ENCODE measurements at places on chromosomes 2 and 18.
A peak's percentile ranks its signal among the peaks of the same experiment; 100 is the strongest.

- DNase-seq: no peak
These were observed 20.7 kb downstream of the SFT2D3 start for GRCh38 chr2:127721978-127722355.

- no peak for DNase-seq
These were observed 197.5 kb downstream of the ZEB2 start for GRCh38 chr2:144322379-144322778.

DNA sequence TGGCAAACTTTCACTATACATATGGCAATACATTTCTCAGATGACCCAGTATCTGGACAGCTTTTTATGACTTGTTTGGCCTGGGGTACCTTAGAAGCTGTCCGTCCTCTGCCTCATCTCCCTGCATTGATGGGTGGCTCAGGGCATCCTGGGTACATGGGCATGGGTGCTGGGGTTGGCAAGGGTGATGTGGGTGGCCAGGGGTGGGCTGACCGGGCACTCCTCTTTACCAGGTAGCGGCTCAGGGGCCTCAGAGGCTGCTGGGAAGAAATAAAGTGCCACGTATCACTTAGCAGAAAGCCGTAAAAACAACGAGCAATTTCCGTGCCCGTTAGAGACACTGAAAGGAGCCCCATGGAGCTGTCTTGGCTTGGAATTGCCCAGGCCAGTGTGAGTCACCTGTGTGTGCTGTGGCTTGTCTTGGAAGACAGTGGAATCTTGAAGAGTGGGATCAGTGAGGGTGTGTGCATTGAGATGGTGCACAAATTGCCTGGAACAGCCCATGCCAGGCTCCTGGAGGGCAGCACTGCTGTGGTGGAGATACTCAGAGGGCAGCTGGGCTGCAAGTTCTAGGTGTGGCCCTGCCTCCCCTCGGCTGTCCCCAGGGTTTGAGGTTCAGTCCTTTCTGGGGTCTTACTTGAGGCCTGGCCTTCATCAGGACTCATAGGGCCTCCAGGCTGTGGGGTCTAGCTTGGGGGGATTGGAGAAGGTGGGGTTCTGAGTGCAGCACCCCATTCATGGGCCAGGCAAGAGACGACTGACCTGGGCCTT lies 88.8 kb downstream of the FHOD3 start:
- no peak for DNase-seq

DNA sequence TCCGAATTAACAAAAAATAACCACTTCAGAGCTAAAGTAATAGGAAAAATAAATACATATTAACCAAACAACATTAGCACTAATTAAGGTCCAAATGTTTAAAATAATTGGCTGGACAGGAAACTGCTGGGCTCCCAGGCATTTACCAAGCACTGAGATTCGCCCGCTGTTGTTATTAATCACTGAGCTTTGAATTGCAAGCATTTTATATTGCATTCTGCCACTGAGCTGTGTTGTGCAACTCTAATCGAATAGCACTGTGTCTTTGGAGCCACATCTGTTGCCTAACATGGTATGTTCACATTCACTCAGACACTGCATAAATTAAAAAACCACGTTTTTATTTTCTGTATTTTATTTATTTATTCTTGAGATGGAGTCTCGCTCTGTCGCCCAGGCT lies 88.9 kb downstream of the SOWAHC start:
- no peak for DNase-seq

DNA sequence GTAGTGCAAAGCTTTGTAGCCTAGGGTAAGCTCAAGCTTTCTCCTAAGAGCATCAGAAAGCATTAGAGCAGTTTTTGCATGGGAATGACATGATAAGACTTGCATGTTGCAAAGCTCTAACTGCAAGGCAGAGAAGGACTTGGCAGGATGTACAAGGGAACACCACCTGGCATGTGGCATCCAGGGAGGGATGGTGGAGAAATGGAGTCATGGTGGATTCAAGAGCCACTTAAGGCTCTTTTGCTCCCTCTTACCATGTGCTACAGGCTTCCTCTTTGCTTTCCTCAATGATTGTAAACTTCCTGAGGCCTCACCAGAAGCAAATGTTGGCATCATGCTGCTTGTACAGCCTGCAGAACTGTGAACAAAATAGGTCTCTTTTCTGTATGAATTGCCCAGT lies 266.0 kb downstream of the GLI2 start:
- DNase-seq: no peak

DNA sequence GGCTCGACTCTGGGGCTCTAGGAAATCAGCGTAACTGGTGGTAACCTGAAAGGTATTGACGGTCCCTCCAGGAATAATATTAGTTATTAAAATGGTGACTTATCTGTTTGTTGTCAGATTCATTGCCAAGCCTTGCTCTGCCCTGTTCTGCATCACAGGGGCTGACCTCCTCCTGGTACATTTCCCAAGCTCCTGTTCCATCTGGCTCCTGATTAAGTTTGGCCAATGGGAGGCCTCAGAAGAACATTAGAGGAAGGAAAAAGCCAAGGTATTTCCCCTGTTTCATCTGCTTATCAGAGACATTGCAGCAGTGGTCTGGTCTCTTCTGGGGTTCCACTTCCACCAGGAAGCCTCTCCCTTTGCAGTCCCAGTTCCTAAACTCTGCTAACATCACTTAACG lies 527.0 kb downstream of the TNS1 start:
- DNase-seq: no peak

- no peak for DNase-seq
These were observed 339.5 kb upstream of the SLC39A10 start for GRCh38 chr2:195317550-195317949.

GRCh38 chr2:23468474-23469141 lies 83.6 kb downstream of the KLHL29 start:
- no peak for DNase-seq

DNA sequence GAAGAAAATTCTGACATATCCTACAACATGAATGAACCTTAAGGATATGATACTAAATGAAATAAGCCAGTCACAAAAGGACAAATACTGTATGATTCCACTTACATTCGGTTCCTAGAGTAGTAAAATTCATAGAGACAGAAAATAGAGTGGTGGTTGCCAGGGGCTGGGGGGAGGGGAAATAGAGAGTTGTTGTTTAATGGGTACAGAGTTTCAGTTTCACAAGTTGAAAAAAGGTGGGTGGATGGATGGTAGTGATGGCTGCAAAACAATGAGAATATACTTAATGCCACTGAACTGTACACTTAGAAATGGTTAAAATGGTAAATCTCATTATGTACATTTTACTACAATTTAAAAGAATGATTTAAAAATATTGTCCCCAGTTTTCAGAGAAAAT lies 53.3 kb upstream of the NFU1 start:
- DNase-seq: no peak

DNA sequence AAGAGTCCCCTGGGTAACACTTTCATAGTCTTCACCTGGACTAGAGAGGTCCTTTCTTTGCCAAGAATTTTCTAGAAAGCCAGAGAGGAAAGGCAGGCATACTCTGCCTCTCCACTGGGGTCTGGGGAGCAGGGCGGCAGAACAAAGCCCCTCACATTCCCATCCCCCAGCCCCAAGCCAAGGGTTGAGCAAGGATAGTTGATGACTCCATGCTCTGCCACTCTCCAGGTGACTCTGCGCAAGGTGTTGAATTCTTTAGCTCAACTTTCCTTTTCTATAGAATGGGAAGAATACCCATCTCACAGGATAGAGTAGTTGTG lies 2.9 kb upstream of the GDF7 start:
- no peak for DNase-seq

DNA sequence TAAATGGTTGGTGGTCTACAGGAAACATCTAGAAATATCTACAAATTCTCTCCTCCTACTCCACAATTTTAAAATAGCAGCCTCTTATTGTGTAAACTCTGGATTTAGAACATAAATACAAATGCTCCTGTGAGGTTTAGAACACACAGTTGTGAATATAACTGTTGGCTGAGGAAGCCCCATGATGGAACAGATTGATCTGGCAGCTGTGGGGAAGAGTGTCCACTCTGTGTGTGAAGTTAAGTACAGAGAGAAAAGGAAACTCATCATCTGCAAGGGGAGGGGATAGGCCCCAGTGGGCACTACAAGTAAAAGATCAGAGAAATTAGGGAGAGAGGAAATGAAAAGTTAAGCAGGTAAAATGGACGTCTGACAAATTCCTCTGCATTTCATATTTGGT lies 422.7 kb upstream of the FSHR start:
- no peak for DNase-seq

- DNase-seq: no peak
These were observed 9.9 kb upstream of the EDAR start for GRCh38 chr2:108998911-108999310.

- DNase-seq: no peak
These were observed 70.3 kb upstream of the ZNF521 start for GRCh38 chr18:25422230-25422629.

DNA sequence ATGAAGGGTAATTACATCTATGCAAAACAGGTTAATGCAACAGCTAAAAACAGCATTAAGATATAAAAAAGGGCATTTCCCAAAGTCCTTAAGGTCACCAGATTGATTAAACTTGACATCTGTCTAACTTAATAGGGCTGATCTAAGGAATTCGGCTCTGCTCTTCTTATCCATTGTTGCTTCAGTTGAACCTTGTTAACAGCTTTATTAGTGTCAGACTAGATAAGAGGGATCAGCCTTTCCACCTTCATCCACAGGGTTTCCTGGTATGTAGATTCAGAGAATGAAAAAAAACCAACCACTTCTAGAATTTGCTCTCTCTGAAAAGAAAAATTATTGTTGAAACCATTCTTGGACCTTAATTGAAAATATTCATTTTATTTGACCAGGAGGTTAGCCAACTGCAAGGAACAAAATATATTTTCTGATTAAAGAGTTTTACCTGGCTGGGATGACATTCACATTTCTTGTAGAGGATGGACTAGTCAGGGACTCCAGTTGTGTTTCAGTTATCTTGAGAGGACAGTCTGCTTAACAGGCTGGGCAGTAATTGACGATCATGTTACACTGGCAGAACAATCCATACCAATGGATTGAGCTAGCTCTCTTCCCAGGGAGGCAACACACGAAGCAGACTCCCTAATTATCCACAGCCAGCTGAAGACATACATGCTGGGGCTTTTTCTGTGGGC lies 357.4 kb upstream of the ACVR2A start:
- DNase-seq: peak; percentile 73

GRCh38 chr2:96514521-96514920 lies 9.4 kb upstream of the NEURL3 start:
- no peak for DNase-seq

DNA sequence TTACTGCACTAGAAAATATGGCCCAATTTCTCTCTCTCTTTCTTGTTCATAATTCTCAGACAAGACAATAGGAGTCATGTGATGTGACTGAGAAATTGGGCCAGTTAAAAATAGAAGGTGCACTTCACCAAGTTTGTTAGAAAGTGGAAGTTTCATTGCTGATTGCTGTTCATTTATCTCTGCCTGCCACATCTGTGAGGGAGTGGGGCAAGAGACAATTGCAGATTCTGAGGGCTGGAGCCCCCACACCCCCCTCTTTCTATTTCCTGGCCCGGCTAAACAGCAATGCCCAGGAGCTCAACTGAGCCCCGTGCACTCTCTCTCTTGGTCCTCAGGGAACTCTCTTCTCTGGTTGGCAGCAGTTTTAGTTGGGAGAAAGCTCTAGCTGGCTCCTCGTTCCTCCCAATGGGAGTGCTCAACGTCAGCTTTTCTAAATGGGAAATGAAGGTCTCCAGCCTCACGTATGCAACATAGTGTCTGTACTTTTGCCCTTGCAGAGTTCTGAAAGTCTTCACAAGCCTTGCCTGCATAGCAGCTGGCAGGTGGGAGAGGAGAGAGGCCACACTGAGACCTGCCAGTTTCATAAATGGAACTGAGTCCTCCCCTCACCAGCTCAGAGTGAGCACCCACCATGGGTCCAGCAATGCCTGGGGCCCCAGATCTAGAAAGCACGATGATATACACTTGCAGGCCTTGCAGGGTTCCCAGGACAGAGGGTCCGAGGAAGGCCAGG lies 115.7 kb downstream of the MYCN start:
- no peak for DNase-seq

- DNase-seq: no peak
These were observed 32.0 kb upstream of the CNGA3 start for GRCh38 chr2:98314251-98314650.

DNA sequence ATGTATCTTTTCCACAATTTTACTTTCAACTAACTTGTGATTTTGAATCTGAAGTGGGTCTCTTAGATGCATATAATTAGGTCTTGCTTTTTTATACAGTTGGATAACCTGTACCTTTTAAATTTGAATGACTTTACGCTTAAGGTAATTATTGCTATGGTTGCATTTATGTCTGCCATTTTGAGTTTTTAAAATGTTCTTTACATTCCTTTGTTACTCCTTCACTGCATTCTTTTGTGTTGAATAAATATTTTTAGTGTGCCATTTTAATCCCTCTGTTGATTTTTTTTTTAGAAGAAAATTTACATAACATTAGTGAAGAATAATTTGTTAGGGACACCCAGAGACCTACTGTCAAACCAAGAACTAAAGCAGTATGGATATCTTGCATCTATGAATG lies 65.3 kb downstream of the BIRC6 start:
- no peak for DNase-seq

DNA sequence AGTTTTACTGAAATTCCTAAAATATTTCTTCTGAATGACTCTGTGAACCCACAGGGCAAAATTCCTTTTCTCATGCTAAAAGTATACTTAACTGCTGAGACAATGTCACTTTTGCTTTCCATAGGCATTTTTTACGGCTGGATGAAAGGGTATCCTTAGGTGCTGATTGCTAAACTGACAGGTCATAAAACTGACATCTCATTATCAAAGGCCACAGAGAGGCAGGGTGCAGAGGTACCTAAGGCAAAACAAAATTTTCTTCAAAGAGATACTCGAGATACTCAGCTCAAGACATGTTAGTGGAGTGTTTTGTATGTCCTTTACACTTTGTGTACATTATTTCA lies 62.0 kb upstream of the WDR75 start:
- no peak for DNase-seq

GRCh38 chr2:20617892-20618467 lies 32.9 kb downstream of the HS1BP3 start:
- peak; percentile 7 for DNase-seq

- no peak for DNase-seq
These were observed 42.3 kb downstream of the R3HDM1 start for GRCh38 chr2:135573620-135574019.

GRCh38 chr2:135600915-135601314 lies 69.6 kb downstream of the R3HDM1 start:
- no peak for DNase-seq

GRCh38 chr18:38900031-38900430 lies 1334.4 kb upstream of the CELF4 start:
- no peak for DNase-seq

DNA sequence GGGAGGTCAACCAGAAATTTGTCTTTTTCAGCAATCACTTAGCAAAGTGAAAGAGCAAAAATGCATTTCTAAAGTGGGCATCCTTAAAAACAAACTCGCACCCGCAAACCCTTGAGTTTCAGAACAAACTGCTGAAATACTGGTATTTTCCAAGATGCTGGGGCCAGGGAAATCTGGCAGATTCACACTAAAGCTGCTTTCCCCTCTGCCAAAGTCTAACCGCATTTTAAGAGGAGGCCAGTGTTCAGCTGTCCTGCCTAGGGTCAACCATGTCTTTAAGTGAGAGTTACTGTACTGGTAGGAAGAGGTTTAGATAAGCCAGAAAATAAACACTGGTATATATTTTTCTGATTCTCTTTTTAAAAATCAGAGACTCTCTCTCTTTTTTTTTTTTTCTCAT lies 55.9 kb downstream of the ACVR1 start:
- no peak for DNase-seq
